Foreskin keratinocyte (primary cell): ENCODE measurements at places on chromosomes 5 and 9. TPM values are rescaled to one million over a fixed set of nuclear protein-coding genes. Genes with fewer than 3 reads are reported as not detected.

Gene MTRR
- 12.8 and 15.4 TPM in 2 replicates for polyA plus RNA-seq

Gene DMRT3
- not detected in 2 replicates for polyA plus RNA-seq

Gene PCA3
- not detected in 2 replicates for polyA plus RNA-seq

Gene SPINK7
- not detected in 2 replicates for polyA plus RNA-seq

Gene ADGRD2
- 0.04 and 0.11 TPM in 2 replicates for polyA plus RNA-seq

Gene AGXT2
- polyA plus RNA-seq = not detected in 2 replicates

Gene TNFSF8
- not detected in 2 replicates for polyA plus RNA-seq

Gene PCDHGA3
- 0.01 TPM in 1 of 2 replicates, not detected in the other for polyA plus RNA-seq

Gene NDFIP1
- 25.0 and 26.4 TPM in 2 replicates for polyA plus RNA-seq

Gene WDR31
- polyA plus RNA-seq = 0.31 and 0.64 TPM in 2 replicates

Gene PAEP
- not detected in 2 replicates for polyA plus RNA-seq

Gene CCDC152
- polyA plus RNA-seq = 1.2 and 1.8 TPM in 2 replicates

Gene C5orf52
- polyA plus RNA-seq = not detected in 2 replicates
